ENCODE measurements at places on chromosomes 3 and 15.

DNA sequence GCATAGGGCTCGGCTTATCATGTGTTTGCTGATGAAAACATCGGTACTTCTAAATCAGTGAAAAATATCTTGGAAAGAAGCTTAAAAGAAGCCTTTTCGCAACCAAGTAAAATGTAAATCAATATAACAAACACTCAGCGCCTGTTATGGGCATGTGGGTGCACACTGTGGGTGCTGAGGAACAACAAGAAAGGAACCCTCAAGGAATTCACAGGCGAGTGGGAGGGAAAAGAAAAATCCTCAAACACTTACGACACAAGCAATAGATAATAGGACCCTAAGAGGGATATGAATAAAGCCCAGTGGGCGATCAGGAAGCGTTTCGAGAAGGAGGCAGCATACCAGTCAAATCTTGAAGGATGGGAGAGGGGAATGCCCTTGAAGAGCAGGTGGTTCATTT is 21.9 kb downstream of the GLDN start:
- DNase-seq, result no peak

- DNase-seq, result no peak
These were observed 908 bp downstream of the CCNB2 start for GRCh38 chr15:59105854-59106253.

GRCh38 chr3:28590216-28590615 is 241.6 kb upstream of the AZI2 start:
- no peak for DNase-seq

DNA sequence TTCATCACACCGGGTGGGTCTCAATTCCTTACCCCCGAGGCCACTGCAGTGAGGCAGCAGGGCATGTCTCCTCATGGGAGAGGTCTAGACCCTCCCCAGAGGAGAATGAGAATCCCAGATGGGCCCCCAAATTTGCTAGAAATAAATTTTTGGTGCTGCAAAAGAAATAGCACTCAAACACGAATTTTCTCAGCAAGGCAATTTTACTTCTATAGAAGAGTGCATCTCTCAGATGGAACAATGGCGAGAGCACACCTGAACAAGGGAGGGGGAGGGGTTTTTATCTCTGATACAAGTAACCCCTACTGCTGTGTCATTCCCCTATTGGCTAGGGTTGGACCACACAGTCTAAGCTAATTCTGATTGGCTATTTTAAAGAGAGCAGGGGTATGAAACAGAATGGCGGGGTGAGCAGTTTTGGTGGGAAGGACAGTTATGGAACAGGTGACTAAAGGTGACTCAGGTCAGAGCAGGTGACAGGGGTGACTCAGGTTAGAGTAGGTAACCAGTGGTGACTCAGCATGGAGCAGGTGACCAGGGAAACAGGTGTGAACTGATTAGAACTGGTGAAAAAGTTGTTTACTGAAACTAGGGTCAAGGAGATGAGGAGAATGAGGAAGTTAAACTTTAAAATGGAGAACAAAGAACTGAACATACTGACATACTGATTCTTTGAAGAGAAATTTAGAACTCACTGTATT is 93.0 kb upstream of the WNT7A start:
- DNase-seq, result no peak

- peak; percentile 27 for DNase-seq
These were observed 302.8 kb downstream of the FHIT start for GRCh38 chr3:60948488-60948887.

GRCh38 chr3:24929521-24929920 is 434.9 kb upstream of the THRB start:
- no peak for DNase-seq

GRCh38 chr3:165523801-165524200 is 313.4 kb downstream of the BCHE start:
- DNase-seq, result peak; percentile 27

- DNase-seq, result no peak
These were observed 1.4 kb downstream of the PCCB start for GRCh38 chr3:136251511-136251910.

GRCh38 chr3:129184396-129184657 is 631 bp upstream of the CNBP start:
- DNase-seq, result no peak

DNA sequence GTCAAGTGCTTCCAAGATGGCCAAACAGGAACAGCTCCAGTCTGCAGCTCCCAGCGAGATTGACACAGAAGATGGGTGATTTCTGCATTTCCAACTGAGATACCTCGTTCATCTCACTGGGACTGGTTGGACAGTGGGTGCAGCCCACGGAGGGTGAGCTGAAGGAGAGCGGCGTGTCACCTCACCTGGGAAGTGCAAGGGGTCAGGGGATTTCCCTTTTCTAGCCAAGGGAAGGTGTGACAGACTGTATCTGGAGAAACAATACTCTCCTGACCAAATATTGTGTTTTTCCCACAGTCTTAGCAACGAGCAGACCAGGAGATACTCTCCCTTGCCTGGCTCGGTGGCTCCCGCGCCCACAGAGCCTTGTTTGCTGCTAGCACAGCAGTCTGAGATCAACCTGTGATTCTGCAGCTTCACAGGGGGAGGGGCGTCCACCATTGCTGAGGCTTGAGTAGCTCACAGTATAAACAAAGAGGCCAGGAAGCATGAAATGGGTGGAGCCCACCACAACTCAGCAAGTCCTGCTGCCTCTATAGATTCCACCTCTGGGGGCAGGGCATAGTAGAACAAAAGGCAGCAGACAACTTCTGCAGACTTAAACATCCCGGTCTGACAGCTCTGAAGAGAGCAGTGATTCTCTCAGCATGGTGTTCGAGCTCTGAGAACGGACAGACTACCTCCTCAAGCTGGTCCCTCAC is 293.5 kb upstream of the SUCLG2 start:
- no peak for DNase-seq

GRCh38 chr3:150868282-150868681 is 37.0 kb downstream of the MINDY4B start:
- DNase-seq, result no peak

DNA sequence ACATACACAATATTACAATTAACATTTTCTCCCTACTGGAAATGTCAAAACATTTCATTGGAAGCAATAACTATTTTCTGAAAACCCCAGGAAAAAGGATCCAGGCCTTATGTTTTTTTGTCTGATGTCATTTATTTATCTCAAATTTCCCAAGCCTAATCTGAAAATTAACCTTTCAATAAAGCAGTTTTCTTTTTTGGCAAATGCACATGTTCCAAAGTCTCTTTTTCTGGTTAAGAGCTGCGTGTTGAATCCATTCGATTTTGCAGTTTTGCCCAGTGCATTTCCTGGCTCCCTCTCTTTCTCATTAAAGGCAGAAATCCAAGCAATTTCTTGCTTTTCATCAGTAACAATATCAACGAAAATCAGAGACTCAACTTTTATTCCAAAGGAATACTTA is 222.3 kb downstream of the NR1D2 start:
- DNase-seq, result no peak

DNA sequence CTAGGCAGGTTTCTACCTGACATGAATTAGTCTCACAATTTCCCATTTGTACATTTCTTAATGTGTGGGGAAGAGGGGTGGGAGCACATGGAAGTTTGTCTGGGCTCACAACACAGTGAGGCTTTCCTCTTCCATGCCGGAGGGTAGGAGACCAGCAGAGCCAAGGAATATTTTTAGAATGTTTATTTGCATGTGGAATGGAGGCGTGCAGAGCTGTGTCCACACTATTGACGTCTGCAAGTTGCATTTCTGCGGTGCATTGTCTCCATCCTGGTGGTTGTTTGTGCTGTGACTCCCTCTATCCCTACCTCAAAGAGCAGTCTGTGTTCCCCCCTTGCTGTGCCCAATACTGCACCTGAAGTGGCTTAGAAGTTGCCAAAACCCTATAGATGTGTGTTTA is 103.1 kb upstream of the LRTM1 start:
- DNase-seq, result no peak

DNA sequence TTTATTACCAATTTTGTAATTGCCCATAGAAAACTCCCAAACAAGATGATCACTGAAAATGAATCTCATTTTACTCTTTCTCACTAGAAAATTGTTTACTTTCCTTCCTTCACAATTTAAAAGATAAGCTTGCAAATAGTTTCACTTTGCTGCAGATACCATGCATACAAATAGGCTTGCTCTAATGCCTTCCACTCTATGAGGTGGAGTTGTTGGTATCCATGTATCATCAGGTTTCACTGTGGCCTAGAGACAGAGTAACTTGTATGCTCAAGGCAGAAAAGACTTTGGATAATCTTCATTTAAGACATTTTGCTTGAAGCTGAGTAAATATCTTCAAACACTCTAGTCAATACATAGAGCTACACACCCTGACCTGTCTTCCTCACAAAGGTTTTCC is 60.8 kb downstream of the RYK start:
- no peak for DNase-seq

- no peak for DNase-seq
These were observed 45.2 kb upstream of the POLG start for GRCh38 chr15:89379818-89380217.

DNA sequence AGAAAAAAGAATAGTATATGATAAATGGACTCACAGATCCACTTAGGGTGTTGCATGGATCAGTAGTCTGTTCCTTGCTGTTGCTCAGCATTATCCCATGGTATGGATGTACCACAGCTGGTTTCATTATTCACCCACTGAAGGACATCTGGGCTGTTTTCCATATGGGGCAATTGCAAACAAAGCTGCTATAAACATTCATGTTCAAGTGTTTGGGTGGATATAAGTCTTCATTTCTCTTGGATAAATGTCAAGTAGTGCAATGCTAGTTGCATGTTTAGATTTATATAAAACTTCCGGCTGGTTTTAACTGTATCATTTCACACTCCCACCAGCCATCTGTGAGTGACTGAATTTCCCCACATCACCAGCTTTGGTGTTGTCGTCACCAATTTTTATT is 137.7 kb downstream of the ASB7 start:
- DNase-seq, result no peak

DNA sequence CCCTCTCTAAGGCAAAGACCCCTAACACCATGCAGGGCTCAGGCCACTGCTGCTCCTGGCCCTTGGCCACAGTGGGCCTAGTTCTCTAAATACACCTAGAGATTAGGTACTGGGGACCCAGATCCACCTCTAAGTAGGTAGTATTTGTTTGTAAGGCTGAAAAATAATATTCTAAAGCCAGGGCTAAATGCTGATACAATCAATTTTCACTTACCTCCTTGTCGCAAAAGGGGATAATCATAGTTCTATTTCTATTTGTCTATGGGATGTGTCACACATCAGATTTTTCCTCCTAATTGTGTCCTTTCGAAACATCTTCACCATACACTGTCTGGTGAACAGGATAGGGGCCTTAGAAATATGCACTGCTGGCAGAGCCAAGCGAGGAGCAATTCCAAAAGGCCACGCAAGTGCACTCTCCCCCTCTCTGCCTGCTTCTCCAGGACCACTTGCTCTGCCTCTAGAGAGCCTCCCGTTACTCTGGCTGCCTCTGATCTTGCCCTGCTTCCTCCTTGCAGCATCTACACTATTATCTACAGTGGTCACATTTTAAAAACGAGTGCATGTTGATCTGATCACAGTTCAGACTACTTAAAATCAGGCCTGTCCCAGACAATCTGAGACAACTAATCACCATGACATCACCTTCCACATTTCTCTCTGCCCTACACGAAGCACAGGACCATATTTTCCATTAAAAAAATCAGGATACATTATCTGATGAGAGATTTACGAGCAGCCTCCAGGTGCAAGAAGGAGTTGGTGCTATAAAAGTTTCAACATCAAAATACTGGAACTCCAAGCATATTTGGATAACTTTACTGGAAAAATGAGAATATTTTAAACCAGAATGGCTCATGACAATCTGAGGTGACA is 115.4 kb downstream of the MYLK start:
- no peak for DNase-seq

DNA sequence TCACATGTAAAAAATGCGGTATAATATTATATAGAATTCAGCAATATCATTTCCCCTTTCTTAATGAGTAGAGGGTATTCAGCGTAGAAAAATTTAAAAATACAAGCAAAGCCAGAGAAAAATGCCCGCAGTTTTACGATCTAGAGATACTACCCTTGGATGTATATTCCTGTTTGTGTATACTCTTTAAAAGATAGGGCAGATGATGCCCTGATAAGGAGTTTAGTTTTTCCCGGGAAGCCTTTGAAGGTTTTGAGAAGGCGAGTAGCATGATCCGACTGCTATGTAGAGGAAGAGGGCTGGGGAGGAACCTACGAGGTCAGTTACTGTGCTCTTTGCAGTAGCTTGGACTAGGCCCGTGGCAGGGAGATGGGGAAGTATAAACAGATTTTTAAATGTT is 1.2 kb downstream of the YEATS2 start:
- peak; percentile 20 for DNase-seq

DNA sequence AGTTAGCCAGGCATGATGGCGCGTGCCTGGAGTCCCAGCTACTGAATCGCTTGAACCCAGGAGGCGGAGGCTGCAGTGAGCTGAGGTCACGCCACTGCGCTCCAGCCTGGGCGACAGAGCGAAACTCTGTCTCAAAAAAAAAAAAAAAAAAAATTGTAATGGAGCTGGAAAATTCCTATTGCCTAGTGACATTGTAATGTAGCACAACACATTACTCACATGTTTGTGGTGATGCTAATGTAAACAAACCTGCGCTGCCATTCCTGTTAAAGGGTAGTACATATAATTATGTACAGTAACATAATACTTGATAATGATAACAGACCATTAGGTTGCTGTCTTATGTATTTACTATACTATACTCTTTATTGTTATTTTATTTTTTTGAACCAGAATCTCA is 39.1 kb downstream of the KNL1 start:
- no peak for DNase-seq

GRCh38 chr3:197353867-197354567 is 55.6 kb upstream of the DLG1 start:
- no peak for DNase-seq

- peak; percentile 29 for DNase-seq
These were observed 145.8 kb upstream of the THRB start for GRCh38 chr3:24640330-24640877.

GRCh38 chr3:106792716-106793115 is 584.5 kb upstream of the CCDC54 start:
- no peak for DNase-seq

DNA sequence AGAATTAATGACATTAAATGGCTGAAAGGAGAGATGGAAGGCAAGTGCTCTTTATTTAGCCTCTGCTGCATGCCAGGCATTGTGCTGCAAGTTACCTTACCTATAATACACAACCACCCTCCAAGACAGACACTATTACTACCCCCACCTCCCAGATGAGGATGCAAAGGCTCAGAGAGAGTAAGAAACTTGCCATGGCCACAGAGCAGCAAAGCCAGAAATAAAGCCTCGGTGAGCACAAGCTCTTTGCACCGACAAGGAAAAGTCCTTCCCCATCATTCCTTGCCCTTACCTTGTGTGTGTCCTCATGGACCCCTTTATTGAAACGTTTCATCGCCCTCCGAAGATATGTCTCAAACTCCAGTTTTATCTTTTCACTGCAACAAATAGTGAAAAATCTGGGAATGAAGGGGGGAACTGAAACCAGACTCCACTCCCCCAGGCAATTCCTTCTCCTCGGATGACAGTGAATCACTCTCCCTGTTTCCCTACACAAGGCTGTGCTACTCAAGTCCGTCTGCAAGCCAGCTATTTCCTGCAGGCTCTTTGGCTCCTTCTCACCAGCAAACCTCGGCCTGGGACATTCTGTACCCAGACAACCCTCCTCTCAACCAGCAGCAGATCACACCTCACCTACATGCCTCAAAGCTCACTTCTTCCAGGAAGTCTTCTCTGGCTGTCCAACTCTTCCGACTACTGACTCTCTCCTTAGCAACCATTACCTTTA is 11.4 kb downstream of the XPC start:
- no peak for DNase-seq

- no peak for DNase-seq
These were observed 82.8 kb downstream of the PLXNA1 start for GRCh38 chr3:127065561-127066290.
